A549 treated with ZK216348 at 1 μM for 4 hours (cell line): ENCODE measurements at places on chromosomes 4 and X. TPM values are rescaled to one million over a fixed set of nuclear protein-coding genes. Genes with fewer than 3 reads are reported as not detected.

TDO2 gene
- total RNA-seq, result 0.22 to 0.73 TPM (median 0.62 TPM) in 5 replicates

MFAP3L gene
- 3.9 to 5.7 TPM (median 4.2 TPM) in 5 replicates for total RNA-seq

HSFX2 gene
- total RNA-seq, result 0.20 to 0.30 TPM in 2 of 5 replicates, not detected in the others

MAGEE1 gene
- 3.3 to 4.6 TPM (median 4.4 TPM) in 5 replicates for total RNA-seq

MSANTD1 gene
- 0.12 to 0.23 TPM (median 0.15 TPM) in 3 of 5 replicates, not detected in the others for total RNA-seq

FREM3 gene
- not detected in 5 replicates for total RNA-seq

PDCL2 gene
- not detected in 5 replicates for total RNA-seq

HELT gene
- total RNA-seq, result not detected in 5 replicates

OTC gene
- total RNA-seq, result not detected in 5 replicates
